Activated CD4-positive, alpha-beta T cell treated with anti-CD3 and anti-CD28 coated beads, Interleukin-2, amount 50 U/mL, for 24 hours (primary cell): ENCODE measurements at places on chromosomes 2 and 18.

DNA sequence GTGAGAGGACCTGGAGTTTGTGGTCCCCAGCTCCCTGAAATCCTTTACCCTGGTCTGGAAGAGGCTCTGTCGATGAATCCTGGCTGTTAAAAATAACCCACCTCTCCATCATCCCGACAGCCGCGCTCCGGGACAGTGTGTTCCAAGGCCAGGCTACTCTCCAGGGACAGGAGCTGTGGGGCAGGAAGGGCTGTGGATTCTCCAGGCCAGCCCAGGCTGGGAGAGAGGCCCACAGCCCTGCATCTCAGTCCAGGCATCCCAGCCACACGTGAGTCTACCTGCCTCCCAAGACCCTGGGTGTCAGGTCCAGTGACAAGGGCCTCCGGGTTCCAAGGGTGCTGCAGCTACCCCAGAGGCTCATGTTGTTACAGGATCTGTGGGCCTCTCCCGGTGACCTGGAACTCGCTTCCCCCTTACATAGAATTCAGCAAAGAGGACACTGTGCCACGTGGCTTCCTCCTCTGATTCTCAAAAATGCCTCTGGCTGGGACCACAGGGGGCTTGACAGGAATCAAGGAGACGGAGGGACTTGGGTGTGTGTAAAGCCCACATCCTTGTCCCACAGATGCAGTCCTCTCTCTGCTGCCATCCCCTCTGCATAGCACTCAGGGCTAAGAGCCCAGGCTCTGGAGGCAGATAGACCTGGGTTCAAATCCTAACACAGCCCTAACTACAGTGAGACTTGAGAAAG, 17.3 kb downstream of the ADRA2B start:
- no peak for DNase-seq

DNA sequence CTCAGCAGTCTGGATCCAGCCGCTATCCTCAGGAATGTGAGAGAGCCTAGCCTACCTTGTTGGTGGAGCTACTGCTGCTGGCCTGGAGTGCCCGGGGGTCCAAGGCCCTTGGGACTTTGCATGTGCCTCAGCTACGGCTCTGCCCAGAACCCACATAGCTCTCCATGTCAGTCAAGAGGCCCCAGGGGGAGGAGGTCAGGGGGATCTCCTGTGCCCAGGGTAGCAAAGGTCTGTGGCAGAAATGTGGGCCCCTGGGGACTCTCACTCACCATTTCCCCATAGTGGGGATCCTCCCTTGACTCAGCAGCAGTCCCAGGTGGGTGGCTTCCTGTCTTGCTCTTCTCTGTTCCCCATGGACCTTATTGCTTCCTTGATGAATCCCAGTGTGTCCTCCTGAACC, 342.7 kb upstream of the CHAC2 start:
- DNase-seq = no peak

DNA sequence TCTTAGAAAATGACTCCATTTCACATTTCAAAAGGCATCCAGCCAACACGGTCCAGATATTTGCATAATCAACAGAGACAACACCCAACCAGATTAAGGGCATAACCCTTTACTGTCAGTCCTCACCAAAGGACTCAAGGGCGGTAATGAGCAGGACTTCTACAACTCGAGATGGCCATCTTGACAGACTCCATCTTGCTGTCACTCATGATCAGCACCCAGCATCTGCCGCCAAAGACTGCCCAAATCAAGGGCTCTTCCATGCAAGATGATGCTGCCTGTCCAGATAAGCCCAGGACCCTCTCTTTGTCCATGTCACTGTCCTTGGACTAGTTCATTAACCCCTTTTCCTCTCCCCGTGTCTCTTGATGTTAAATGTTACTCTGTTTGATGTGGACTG, 77.9 kb downstream of the UXS1 start:
- no peak for DNase-seq

- DNase-seq = no peak
Observed at GRCh38 chr2:2892892-2893291, 484.7 kb downstream of the EIPR1 start.

- DNase-seq = no peak
Observed at GRCh38 chr2:239269916-239270315, 130.9 kb downstream of the HDAC4 start.

GRCh38 chr2:239532250-239532649, 131.4 kb upstream of the HDAC4 start:
- no peak for DNase-seq

DNA sequence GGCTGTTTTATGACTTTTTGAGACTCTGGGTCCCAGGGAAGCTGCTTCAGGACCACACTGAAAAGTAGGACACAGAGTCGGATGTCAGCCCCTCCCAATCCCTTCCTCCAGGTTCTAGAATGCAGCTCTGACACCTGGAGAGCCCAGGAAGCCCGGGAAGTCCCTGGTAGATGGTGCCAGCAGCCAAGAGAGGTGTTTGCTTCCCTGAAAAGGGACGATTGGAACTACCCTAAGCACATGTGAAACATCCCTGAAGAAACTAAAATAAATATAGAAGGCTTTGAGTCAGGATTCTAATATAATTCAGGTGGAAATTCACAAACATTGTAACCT, 163.2 kb upstream of the CYRIA start:
- no peak for DNase-seq

DNA sequence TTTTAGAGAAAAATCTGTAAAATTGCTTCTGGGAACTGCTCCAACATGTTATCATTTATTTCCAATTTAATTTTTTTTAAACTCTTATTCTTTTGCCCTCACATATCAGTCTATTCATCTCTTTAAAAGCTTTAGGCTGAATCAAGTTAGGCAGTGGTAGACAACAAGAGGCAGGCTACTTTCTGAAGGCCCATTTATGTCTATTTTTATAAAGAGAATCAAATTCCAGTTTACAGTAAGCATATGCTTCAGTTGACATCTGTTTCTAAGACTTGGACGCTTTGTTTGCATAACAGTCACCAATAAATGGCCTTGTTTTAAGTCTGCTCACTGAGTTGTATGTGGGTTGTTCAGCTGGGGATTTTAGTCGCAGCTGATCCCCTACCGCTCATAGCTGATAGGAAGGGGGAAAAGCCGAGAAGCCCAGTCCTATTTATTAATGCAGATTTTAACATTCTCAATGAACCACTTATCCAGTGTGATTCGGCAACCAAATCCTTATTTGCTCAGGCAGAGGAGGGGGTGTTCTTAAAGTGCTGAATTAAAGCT, 260.4 kb upstream of the SIX3 start:
- DNase-seq = no peak

- DNase-seq = no peak
Observed at GRCh38 chr2:66240286-66240685, 194.6 kb upstream of the MEIS1 start.

DNA sequence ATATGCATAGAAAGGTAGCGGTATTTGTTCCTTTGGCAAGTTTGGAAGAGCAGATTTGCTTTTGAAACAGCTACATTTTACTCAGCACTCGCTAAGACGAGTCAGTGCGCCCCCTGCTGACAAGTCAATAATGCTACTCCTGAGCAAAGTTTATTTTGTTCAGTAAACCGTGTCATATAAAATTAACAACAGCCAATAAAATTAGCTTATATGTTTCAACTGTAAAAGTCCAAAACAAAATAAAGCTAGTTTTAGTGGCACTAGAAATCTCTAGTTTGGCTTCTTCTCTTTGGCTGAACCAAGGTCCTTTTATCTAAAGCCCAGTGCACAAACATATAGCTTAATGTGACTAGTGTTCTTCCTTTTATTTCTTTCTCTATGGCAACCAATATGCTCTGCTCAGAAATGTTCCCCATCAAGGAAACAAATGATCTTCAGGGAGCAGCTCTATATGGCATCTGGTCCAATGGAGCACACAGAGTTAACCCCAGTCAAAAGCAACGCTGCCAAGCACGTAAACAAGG, 4.2 kb upstream of the POU3F3 start:
- no peak for DNase-seq

- DNase-seq = no peak
Observed at GRCh38 chr2:122528061-122528460, 772.6 kb downstream of the TSN start.

GRCh38 chr2:40451918-40452605, at the start of gene SLC8A1:
TSS of gene SLC8A1 (minus strand) at chr2:40452090.
- no peak for DNase-seq

DNA sequence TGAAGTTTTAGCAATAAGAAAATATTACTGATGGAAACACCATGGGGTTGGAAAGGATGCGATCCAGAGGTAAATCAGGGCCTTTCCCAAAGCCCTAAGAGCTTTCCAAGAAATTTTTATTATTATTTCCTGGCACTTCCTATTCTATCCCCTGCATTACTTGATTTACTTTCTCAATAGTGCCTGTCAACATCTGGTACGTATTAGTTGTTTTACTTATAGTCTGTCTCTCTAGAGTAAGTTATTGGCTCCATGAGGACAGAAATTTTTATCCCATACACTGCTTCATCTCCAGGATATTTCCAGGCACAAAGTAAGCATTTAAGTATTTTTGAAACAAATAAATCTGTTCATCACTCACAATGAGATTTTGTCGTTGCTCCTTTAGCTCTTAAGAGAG, 18.1 kb downstream of the PPP4R1 start:
- no peak for DNase-seq

DNA sequence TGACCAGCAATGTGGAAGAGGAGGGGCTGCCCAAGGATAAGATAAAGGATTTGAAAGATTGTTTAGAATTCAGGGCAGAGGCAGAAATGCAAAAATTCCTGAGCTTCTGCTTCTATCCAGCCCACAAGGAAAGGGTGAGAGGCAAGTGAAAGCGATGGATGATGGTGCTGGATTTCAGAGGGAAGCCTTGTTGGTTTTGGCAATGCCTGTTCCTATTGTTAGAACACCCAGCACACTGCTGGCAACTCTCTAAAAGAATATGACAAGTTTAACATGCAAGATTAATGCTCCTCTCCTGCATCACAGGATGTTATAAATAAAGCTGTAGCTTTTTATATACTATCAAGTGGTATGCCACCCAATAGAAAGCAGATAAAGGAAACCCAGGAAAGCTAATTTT, 92.6 kb downstream of the ZNF385B start:
- DNase-seq = no peak

- no peak for DNase-seq
Observed at GRCh38 chr2:30981510-30981909, 156.7 kb downstream of the GALNT14 start.

DNA sequence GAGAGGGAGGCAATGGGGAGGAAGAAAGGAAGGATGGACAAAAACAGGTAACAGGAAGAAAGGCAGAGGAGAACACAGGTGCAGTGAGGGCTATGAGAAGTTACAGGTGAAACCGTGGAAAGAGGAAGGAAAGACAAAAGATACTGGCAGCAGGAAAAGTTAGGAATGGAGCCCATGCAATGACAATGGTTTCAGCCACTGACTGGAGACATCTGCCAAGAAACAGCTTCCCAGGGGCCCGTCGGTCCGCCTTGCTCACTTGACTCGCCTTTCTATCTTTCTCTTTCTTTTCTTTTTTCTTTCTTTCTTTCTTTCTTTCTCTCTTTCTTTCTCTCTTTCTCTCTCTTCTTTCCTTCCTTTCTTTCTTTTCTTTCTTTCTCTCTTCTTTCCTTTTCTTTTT, 37.5 kb downstream of the ST8SIA5 start:
- DNase-seq = no peak

- DNase-seq = no peak
Observed at GRCh38 chr2:179017773-179018357, 32.1 kb downstream of the CCDC141 start.

DNA sequence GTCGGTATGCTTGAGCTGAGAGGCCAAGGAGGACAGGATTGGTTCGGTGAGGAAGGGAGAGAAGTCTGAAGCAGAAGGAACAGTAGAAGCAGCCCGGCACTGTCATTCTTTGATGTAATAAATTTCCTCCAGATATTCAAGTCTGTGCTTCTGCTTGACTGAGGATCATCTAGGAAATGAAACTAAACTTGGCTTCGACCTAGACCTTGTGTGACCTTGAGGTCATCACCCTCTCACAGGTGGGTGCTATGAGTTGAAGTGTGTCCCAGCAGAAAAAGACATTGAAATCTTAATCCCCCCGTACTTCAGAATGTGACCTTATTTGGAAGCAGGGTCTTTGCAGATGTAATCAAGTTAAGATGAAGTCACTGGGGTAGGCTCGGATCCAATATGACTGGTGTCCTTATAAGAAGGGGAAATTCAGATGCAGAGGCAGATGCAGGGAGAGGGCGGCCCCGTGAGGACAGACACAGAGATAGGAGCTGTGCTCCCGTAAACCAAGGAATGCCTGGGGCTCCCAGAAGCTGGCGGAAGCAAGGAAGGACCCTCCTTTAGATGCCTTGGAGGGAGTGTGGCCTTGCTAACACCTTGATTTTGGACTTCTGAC, 49.0 kb downstream of the PRKCE start:
- no peak for DNase-seq
